ENCODE measurements at places on chromosomes 1 and 21.

DNA sequence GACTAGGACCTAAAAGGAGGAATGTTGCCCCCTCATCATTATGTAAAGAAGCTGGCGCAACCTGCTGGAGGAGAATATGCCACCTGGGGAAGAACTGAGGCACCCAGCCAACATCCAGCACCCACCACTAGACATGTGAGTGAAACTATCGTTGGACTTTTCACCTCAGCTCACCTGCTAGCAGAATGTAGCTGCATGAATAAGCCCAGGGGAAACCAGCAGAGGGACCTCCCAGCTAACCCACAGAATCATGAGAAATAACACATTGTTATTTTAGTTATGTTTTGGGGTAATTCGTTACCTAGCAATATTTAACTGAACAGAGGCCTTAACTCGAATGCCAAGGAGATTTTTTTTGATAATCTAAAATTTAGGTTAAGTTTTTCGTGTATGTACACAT, 542.5 kb upstream of the DAB1 start:
- DNase-seq = no peak

- DNase-seq = peak; percentile 55
These were observed 712 bp downstream of the DEGS1 start for GRCh38 chr1:224183591-224184312.

DNA sequence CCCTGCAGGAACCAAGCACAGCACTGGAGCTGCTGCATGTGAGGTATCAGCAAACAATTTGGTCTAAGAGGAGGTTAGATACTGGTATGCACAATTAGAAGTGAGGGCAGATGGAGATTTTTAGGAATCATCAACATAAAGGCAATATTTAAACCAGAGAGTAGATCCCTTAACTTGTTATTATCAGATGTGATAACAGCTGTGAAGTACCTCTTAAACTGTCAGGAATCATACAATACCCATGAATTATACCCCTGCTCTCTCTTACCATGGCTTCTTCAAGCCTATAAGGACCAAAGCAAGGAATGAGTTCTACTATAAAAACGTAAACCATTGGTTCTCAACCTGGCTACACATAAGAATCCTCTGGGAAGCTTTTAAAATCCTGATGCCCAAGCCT, 3.9 kb downstream of the BCAR3 start:
- DNase-seq = no peak

GRCh38 chr1:84584126-84584525, 9.9 kb upstream of the CTBS start:
- no peak for DNase-seq

DNA sequence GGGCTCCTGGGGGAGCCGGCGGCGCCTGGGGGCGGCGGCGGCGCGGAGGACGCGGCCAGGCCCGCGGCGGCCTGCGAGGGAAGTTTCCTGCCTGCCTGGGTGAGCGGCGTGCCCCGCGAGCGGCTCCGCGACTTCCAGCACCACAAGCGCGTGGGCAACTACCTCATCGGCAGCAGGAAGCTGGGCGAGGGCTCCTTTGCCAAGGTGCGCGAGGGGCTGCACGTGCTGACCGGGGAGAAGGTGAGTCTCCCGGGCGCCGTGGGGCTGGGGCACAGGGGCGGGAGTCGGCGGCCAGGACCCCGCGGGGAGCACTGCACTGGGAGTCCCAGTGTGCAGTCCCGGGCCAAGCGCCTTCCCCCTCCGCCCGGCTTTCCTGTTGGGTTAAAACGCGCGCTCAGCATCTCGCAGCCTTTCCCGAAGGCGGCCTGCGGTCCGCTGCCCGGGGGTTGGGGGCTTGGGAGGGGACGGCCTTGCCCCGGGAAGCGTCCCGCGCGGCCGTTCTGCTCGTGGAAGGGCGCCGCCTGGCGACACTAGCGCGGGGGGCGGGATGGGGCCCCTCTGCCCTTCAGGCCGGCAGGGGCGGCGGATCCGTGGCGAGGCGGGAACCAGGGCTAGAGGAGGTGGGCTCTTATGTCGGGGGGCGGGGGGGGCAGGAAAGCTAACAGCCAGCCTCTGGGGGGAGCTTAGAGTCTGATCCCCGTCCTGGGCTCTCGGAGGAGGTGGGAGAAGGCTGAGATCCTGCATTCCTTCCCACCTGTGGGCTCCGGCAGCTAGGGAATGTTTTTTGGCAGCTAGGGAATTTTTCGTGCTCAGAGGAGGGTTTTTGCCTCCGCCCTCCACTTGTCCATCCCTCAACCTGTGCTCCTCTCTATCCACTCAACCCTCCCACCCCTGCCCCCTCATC, 1.1 kb downstream of the HUNK start:
- DNase-seq = no peak

- DNase-seq = no peak
These were observed 238.2 kb upstream of the AJAP1 start for GRCh38 chr1:4416189-4416588.

DNA sequence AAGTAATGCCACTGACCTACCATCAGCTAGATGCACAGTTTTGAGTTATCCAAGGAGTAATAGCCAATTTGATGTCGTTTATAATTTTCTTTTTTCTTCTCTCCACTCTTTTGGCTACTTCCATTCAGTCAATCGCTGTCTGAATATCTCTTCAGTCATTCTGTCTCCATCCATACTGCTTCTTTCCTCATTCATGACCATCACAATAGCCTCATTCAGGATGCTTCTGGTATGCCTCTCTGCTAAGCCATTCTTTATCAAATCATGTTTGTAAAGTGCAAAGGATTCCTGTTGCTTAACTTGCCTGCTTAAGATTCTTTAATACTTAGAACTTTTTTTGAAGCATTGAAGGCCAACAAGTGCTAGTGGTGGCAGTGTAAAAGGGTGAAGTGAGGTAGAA, 20.2 kb downstream of the TYW3 start:
- DNase-seq = no peak

- no peak for DNase-seq
These were observed 99.8 kb downstream of the MRPL39 start for GRCh38 chr21:25507522-25507921.

DNA sequence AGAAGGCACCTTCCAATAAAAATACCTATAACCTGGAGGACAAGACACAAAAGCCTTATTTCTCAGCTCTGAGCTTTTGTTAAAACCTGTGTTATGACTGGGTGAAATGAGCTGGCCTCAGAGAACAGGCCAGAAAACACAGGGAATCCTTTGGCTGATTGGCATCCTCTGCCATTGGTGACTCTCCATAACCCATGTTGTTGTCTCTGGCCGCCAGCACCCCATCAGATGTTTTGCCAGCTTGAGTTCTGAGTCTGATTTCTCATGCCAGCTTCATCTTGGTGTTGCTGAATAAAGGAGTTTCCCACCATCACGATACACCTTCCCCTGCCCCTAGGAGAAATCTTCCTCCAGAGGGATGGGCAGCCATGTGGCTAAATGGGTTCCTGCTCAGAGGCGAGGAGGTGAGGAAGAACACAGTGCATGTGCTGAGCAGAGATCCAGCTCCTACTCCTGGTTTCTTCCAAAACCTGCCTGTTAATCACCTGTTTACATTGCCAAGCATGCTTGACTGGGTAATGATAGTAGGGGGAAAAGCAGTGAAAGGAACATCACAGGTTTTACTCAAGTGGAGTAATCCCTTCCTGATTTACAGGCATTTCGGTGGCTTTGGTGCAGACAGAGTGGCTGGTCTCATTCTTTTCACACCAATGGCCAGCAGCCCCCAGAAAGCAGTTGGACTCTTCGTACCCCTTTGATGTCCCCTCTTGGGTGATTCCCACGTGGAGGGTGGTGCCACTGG, 109.8 kb downstream of the ROR1 start:
- no peak for DNase-seq

DNA sequence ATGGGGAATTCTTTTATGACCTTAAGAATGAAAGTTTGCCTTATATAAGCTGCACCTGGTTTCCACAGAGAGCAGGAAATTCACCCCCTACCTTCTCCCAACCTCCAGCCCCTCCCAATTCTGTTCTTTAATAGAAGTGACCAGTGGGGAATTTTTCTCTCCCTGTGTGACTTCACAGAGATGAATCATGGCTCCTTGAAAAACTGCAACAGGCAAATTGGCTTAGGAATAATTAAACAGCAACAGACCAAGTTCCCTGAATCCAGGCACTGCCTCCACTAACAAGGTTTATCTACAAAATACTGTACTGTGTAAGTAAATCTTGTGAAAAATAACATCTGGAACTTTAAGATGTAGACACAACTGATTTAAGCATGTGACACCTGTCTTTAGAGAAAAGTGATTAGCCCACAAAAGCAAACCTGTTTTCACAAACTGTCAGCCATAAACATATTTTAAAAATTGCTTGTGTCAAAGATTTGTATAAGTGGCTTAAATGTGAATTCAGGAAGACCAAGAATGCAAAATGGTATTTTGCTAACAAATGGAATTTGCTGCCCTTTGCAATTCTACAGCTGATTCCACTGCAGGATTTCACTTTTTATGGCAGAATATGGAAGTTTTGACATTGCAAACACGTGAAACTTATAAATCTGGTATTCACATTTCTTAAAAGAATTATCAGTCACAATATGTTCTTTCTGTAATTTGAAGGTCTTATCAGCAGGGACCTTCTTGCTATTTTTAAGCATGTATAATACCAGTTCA, 54.0 kb downstream of the ALG14 start:
- no peak for DNase-seq

GRCh38 chr1:67601539-67601938, 83.5 kb upstream of the GADD45A start:
- DNase-seq = no peak

GRCh38 chr1:94142583-94142982, 21.6 kb upstream of the ABCA4 start:
- DNase-seq = no peak

- DNase-seq = no peak
These were observed 151.2 kb downstream of the OMA1 start for GRCh38 chr1:58395355-58395754.

GRCh38 chr1:114695430-114696058, at the start of gene AMPD1:
AMPD1 (minus strand) TSS chr1:114695546; CDS start chr1:114695471, 75 bp downstream.
- DNase-seq = no peak

- DNase-seq = no peak
These were observed 12.6 kb downstream of the NHLH2 start for GRCh38 chr1:115828101-115829022.

DNA sequence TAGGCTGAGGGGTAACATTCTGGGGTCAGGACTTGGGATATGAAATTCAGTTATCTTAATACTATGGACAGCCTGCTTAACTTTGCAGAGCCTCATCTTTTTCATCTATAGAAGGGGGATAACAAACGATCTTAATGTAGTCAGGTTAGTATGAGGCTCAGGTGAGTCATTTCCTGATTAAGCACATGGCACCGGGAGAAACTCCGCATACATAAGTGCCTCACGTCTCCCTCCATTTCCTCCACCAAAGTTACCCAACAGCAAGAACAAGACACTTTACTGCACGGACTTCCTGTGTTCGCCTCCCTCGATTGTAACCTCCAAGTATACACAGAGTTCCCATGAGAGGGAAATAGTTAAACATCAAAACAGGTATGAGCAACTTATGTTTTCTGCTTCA, 112.7 kb upstream of the COA6 start:
- DNase-seq = no peak

GRCh38 chr1:43565600-43566360, 35.1 kb downstream of the PTPRF start:
- DNase-seq = no peak

DNA sequence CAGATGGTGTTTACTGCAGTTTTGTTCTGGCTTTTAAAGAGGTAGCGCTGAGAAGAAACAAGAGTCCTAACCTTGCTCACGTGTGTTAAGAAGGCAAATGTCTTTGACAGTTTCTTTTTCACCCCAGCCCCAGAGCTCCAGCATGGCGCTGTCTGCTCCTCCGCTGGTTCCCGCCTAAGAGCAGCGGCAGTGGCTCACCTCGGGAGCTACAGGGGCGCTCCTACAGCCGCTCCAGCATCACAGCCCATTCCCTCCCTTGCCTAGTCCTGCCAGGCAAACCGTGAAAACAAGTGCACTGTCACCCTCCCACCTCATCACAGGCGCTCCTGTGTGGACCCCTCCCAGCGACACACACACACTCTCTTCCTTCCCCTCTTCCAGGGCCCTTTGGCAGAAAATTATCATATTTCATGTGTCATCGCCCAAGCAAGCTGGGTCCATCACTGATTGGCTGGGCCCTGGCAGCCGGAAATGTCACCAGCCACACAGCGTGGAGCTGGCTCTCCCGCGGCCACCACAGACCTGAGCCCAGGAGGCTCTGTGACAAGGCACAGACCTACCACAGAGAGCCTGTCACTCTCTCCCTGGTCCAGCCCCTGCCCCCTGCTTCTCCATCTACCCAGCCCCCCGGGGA, 1.2 kb upstream of the HIVEP3 start:
- DNase-seq = peak; percentile 87

- DNase-seq = no peak
These were observed 1183.7 kb upstream of the PRMT6 start for GRCh38 chr1:105872817-105873216.

DNA sequence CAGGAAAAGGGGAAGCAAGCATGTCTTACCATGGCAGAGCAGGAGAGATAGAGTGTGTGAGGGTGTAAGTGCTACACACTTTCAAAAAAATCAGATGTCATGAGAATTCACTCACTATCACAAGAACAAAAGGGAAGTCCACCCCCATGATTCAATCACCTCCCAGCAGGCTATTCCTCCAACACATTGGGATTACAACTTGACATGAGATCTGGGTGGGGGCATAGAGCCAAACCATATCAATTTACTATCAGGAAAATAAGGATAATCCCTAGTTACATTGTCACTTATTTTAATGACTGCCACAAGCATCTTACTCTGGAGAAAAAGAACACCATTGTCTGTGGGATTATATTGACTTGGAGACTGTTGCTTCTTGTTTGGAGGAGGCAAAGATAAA, 66.1 kb upstream of the VANGL1 start:
- no peak for DNase-seq

GRCh38 chr1:76070538-76070937, 4.0 kb upstream of the ST6GALNAC3 start:
- DNase-seq = no peak

DNA sequence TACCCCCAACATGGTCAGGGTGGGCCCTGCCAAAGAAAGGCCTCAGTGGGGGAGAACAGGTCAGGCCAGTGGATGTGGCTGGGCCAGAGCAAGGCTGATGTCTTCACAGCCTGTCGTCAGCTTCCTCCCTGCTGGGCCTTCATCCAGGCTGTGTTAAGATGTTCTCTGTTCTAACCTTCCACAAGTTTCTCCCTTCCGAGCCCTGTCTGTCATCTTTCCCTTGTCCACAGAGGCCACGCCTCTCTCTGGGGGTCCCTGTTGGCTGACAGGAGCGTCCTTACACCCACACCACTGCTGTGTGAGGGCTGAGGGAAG, 36.2 kb downstream of the SIM2 start:
- DNase-seq = no peak

Data from CD4-positive, alpha-beta T cell treated with Interleukin-4 for 4 hours (primary cell).